Osteoblast (primary cell): ENCODE measurements at places on chromosomes 6 and 20. TPM values are rescaled to one million over a fixed set of nuclear protein-coding genes. Genes with fewer than 3 reads are reported as not detected.

GRCh38 chr6:67112120-67112519 is 1405.1 kb upstream of the EYS start:
- no peak for DNase-seq

DNA sequence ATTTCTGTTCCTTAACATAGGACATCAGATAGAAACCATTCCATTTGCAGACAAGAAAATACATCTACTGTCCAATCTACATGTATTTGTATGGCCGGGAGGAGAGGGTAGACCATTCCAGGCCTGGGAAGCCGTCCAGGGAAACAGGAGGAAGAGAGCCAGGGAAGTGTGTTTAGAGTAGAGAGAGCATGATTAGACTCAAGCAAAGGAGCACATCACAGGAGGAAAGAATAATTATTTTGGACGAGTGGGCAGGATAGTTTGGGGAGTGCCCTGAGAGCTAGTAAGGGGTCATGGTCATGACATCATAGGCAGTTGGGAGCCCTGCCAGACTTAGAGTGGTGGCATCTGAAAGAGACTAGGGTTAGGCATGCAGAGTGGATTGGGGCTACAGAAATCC is 250.0 kb downstream of the HIVEP2 start:
- DNase-seq = no peak

Gene APOM
- 1.1 and 1.2 TPM in 2 replicates for total RNA-seq

Gene BMP6
- total RNA-seq = 0.59 and 0.72 TPM in 2 replicates

Gene HIVEP2
- 30.4 and 57.8 TPM in 2 replicates for total RNA-seq
